ENCODE measurements at places on chromosomes 2 and 18.

GRCh38 chr2:63242747-63243146 is 192.1 kb downstream of the OTX1 start:
- no peak for DNase-seq

GRCh38 chr2:230690439-230690838 is 22.2 kb upstream of the CAB39 start:
- DNase-seq = no peak

DNA sequence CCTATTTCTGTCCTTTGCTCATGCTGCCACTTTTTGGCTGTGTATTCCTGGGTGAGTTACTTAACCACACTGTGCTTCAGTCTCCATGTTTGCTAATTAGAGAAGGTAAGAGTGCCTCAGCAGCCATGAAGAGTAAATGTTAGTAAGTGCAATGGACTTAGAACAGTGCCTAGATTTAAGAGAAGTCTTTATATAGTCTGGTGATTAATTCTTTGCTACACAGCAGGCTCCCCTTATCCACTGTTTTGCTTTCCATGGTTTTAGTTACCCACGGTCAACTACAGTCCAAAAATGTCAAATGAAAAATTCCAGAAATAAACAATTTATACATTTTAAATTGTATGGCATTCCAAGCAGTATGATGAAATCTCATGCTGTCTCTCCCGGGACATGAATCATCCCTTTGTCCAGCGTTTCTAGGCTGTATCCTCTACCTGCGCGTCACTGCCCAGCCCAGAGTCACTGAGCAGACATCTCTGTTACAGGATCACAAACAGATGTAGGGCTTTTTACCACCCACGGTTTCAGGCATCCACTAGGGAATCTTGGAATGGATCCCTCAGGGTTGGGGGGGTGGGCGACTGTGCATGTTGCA is 91.0 kb downstream of the CTIF start:
- no peak for DNase-seq

DNA sequence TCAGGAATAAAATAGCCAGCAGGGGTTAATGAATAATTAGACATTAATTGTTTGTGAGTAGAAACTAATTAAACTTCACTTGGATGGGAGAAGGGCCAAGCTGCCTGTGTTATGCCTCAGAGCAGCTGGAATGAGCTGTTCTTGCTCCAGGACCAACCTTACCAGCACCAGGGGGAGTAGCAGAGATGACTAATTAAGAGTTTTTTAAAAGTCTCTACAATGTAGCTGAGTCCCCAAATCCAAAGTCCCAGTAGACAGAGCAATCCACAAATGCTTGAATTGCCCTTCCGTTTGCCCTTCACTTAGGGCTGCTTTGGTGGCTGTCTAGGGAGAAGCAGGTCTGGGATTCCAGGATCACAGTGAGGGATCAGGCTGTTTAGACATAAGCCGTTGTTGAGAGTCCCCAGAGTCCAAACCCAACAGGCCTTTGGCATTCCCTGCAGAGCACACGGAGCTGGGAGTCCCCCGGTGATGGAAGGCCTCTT is 59.4 kb downstream of the RHOB start:
- DNase-seq = no peak

GRCh38 chr2:164688896-164689419 is 67.7 kb upstream of the GRB14 start:
- peak; percentile 39 for DNase-seq

DNA sequence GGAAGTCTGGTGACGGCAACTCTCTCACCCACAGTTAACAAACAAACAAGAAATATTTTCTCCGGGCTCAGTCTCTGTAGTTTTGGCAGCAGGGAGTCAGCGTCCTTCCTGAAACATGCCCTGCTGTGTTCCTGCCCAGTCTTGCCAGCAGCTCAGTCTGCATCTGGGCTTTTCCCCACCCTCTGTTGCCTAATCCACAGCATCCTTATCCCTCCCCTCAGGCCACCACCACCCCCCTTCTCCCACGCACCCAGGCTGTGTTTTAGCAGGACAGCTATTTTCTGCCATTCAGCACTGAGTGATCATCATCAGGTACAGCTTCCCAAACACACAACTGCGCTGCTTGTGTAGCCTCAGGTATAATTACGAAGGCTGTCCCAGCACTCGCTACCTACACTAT is 168.2 kb downstream of the DPP10 start:
- no peak for DNase-seq

- DNase-seq = no peak
Observed at GRCh38 chr2:98127229-98127989, 40.4 kb downstream of the VWA3B start.

DNA sequence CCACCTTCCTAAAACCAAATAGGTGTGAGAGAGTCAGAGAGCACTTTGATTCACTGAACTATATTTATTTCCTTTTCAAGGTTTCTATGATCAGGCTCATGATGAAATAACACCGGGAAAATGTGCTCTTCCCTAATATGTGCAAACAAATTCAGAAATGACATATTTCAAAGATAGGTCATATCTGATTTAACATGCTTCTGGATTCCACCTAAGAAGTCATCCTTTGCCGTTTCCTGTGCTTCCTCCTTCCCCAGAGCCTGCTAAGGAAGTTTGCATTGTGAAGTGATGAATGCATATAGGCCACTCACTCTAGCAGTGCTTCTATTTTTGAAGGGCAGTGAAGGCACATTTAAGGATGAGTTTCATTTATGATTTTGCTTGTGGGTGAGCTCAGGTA is 327.6 kb downstream of the TDRD15 start:
- no peak for DNase-seq

GRCh38 chr18:9886005-9886348 is 204 bp downstream of the TXNDC2 start:
- DNase-seq = no peak

- no peak for DNase-seq
Observed at GRCh38 chr18:24827501-24827900, 367.1 kb downstream of the HRH4 start.

GRCh38 chr2:151381266-151381665 is 23.9 kb downstream of the TNFAIP6 start:
- DNase-seq = no peak

DNA sequence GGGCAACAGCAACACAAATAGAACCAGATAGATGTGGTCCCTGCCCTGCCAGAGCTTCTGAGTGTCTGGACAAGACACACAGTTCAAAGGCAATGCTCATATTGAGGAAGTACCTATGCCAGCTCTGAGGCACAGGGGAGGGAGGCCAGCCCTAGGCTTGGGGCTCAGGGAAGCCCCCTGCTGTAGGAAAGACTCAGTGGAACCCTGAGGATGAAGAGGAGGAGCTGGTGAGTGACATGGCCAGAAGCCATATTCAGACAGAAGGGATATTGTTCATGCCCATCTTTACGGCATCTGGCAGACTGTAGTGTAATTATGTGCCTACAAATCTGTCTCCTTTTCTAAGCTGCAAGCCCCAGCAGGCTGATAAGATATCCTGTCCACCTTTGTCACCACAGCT is 8.8 kb downstream of the SIGLEC15 start:
- DNase-seq = no peak

- no peak for DNase-seq
Observed at GRCh38 chr2:88126772-88127637, 857 bp downstream of the FABP1 start.

DNA sequence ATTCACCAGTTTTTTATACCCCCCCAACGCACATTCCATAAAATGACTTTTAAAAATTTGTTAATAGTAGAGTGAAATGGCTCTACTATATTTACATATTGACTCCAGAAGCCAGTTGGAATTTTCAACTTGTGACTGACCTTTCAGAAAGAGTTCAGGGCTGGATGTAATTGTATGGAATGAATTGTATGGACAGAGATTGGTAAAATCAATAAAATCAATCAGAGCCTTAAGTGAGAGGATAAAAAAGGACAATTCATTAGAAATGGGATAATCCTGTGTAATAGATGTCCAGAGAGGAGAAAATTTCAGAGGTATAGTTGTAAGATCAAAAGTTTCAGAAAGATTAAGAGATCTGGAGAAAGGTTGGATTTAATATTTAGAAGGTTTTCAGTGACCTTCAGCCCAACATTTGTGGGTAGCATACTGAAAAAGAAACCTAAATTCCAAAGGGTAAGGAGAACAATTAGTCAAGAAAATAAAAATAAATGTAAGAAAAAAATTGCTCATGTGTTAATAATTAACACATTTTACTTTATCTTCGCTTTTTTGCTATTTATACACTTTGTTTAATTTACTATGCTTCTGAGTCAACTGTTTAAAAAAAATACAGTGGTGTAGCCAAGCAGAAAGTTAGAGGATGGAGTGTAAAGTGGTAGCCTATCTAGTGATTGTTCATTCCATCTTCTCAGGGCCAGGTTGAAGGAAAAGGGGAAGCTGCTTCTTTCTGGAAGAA is 385.4 kb upstream of the TMEFF2 start:
- no peak for DNase-seq

- DNase-seq = no peak
Observed at GRCh38 chr2:158046121-158046880, 55.4 kb upstream of the UPP2 start.

DNA sequence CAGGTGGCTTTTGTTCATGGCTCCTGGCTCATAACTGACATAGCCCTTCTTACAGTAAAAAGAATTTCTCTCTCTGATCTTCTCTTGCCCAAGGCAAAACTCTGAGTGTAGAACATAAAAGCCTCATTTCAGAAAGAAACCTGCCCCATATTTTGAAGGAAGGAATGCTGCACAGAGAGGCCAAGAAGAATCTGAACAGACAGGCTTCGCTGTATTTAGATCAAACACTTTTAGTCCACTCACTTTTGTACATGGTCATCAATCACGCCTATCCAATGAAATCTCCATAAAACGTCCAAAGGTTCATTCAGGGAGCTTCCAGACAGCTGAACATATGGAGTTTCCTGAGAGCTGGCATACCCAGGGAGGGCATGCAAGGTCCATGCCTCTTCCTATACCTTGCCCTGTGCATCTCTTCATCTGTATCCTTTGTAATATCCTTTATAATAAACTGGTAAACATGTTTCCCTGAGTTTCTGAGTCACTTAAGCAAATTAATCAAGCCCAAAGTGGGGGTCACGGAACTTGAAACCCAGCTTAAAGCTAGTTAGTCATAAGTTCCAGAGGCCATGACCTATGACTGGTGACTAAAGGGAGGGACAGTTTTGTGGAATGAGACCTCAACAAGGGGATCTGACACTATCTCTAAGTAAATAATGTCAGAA is 62.5 kb upstream of the TMEM247 start:
- no peak for DNase-seq

GRCh38 chr2:225233234-225233633 is 166.3 kb upstream of the NYAP2 start:
- DNase-seq = no peak

- no peak for DNase-seq
Observed at GRCh38 chr18:39326772-39327171, 1761.2 kb upstream of the CELF4 start.

GRCh38 chr2:46120792-46121555 is 176.2 kb upstream of the EPAS1 start:
- no peak for DNase-seq

DNA sequence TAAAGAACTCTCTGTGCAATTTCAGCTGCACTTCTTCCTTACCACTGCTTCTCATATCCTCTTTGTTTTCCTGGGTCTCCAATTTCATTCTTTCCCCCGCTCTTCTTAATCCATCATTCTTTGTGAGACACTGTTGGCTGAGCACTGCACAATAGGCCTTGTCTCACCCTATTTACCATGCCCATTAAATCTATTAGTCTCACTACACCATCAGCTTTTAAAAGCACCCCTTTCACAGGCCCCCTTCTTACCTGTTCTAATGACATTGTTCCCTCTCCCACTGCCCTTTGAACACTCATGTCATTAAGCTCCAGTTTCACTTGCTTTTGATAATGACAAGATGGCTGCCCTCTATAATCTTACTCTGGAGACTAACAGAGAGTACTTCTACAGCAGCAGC is 404.1 kb upstream of the ACVR2A start:
- peak; percentile 83 for DNase-seq

DNA sequence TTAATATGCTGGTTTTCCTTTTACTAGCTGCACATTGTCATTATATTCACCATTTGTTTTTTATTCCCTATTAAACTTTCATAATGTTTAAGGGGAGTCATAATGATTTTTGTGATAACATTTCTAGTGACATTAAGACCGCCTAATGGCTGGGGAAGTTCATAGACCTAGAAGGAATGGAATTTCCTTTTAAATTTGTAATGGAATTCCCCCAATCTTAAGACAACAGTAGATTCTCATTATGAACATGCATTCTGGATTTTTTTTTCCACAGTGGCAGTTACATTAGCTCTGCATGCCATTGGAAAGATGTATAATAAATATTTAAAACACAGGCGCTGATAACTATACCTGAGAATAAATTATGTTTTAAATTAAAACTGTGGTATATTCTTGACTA is 8.4 kb downstream of the YPEL5 start:
- no peak for DNase-seq

DNA sequence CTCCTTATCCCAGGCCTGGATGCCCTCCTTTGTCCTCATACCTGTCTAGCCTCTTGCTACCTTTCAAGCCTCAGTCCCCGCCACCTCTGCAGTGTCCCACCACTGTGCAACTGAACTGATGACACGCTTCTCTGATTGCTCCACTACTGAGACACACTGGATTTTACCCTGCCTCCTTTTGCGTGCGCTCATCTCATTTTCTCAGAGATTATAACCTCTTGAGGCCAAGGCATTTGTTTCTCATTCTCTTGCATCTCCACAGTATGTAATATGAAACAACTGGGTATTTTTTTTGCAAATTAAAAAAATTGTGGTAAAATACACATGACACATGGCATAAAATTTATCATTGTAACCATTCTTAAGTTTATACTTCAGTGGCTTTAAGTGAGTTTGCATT is 95.4 kb downstream of the PRKCE start:
- no peak for DNase-seq

DNA sequence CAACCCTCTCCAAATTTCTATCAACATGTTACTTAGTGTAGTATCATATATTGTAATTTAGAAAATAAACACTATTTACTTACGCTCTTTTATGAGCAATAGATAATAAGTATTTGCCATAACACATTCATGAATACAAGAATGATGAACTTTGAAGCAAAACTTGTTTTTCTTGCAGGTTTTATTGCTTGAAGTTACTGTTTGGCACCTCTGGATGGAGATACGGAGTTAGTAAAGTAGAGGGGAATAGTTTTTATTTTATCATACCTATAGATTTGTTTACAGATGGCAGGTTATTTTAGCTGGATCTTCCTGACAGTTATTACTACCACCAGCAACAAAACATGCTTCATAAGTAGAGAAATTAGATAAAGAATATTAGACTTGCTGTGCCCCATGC is 274.2 kb upstream of the LRRTM4 start:
- no peak for DNase-seq

DNA sequence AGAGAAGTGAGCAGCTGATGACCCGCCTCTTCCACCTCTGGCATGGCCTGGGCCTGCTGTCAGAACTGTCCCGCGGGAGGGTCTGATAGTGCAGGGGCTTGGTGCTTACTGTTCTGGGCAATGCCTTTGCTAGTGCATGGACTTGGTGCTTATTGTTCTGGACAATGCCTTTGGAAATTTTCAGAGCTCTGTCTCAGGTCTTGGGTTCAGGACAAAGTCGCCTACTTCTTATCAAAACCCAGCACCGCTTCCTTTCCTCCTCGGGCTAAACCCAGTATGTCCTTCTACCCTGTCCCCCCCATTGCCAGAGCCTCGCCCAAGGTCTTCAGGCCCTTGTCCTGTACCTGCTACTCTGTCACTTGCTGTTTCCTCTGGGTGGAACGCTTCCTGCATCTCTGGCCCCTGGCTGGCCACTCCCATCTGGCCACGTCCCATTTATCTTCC is 149.6 kb downstream of the ACKR3 start:
- no peak for DNase-seq

GRCh38 chr2:217694291-217694690 is 308.5 kb downstream of the TNS1 start:
- no peak for DNase-seq

- DNase-seq = no peak
Observed at GRCh38 chr18:27378431-27379095, 193.5 kb upstream of the CHST9 start.

All from NCI-H146 (cell line).